Right lobe of liver (tissue), 6 donors: ENCODE measurements at places on chromosomes 7 and 10. TPM values are rescaled to one million over a fixed set of nuclear protein-coding genes. Genes with fewer than 3 reads are reported as not detected.

ABI1 gene
- 16.5 TPM for total RNA-seq

WDFY4 gene
- total RNA-seq: 1.8 TPM

VAX1 gene
- total RNA-seq: not detected

GATA3 gene
- 0.26 TPM for total RNA-seq

GRCh38 chr10:67978749-67979148, 94.3 kb downstream of the SIRT1 start:
- DNase-seq: no peak
- H3K4me3 ChIP-seq: no peak overlapping the region
- no peaks in the 10 kb centered on the region for H3K36me3 ChIP-seq
- H3K27me3 ChIP-seq: no peaks in the 10 kb centered on the region
- H3K4me1 ChIP-seq: peaks cover 17% of the 10 kb centered on the region
- H3K27ac ChIP-seq: no peak overlapping the region

GRCh38 chr7:155579565-155579964, 33.2 kb upstream of the CNPY1 start:
- DNase-seq: no peak
- no peaks in the 10 kb centered on the region for H3K4me1 ChIP-seq
- H3K4me3 ChIP-seq: no peak overlapping the region
- H3K36me3 ChIP-seq: no peaks in the 10 kb centered on the region
- no peak overlapping the region for H3K27ac ChIP-seq
- no peaks in the 10 kb centered on the region for H3K27me3 ChIP-seq

DNA sequence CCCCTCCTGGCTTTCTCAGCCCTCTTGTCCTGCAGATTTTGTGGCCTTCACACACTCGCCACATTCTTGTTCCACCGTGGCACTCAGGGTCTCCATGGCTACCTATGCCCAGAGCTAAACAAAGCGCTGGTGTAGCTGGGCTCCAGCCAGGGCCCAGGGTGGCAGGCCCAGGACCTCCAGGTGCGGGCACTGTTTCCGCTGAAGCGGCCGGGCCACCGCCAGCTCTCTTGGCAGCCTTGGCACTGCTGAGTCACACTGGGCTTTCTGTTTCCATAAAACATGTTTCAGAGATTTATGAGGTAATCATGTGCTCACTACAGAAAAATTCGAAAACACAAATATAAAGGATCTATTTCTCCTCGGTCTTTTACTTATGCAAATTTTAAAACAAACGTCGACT, 51.3 kb downstream of the AOC1 start:
- H3K36me3 ChIP-seq: no peaks in the 10 kb centered on the region
- H3K4me1 ChIP-seq: peaks cover 5% of the 10 kb centered on the region
- no peak overlapping the region for H3K4me3 ChIP-seq
- no peaks in the 10 kb centered on the region for H3K27me3 ChIP-seq
- DNase-seq: no peak

DNA sequence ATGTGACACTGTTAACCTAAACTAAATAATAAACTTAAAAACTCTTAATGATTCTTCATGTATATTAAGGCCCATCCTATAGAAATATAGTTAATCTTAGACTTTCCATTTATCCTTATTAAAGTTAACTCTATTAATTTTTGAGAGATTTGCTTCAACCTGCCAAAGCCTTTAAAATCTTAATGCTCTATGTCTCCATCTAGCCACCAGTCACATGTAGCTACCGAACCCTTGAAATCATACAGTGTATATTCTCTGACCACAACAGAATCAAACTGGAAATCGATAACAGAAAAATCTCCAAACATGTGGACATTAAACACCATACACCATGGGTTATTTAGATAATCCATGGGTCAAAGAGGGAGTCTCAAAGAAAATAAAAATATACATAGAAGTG, 51.9 kb downstream of the ASZ1 start:
- no peak overlapping the region for H3K27ac ChIP-seq
- H3K4me1 ChIP-seq: no peaks in the 10 kb centered on the region
- no peak for DNase-seq
- no peaks in the 10 kb centered on the region for H3K36me3 ChIP-seq
- no peak overlapping the region for H3K4me3 ChIP-seq
- H3K27me3 ChIP-seq: no peaks in the 10 kb centered on the region

GRCh38 chr10:91198781-91199180, 21.7 kb upstream of the PCGF5 start:
- peak overlapping the region; percentile 19 for H3K27ac ChIP-seq
- no peak for DNase-seq
- no peaks in the 10 kb centered on the region for H3K36me3 ChIP-seq
- H3K4me1 ChIP-seq: no peaks in the 10 kb centered on the region

- H3K36me3 ChIP-seq: no peaks in the 10 kb centered on the region
- no peaks in the 10 kb centered on the region for H3K27me3 ChIP-seq
- H3K27ac ChIP-seq: no peak overlapping the region
- no peak overlapping the region for H3K4me3 ChIP-seq
These were observed 11.2 kb upstream of the CCSER2 start for GRCh38 chr10:84317174-84317573.

- H3K27ac ChIP-seq: no peak overlapping the region
- no peak overlapping the region for H3K4me3 ChIP-seq
- no peaks in the 10 kb centered on the region for H3K27me3 ChIP-seq
- DNase-seq: no peak
- no peaks in the 10 kb centered on the region for H3K4me1 ChIP-seq
These were observed 26.8 kb upstream of the RASGEF1A start for GRCh38 chr10:43293677-43294057.
